ENCODE measurements at places on chromosomes 5 and 9.

DNA sequence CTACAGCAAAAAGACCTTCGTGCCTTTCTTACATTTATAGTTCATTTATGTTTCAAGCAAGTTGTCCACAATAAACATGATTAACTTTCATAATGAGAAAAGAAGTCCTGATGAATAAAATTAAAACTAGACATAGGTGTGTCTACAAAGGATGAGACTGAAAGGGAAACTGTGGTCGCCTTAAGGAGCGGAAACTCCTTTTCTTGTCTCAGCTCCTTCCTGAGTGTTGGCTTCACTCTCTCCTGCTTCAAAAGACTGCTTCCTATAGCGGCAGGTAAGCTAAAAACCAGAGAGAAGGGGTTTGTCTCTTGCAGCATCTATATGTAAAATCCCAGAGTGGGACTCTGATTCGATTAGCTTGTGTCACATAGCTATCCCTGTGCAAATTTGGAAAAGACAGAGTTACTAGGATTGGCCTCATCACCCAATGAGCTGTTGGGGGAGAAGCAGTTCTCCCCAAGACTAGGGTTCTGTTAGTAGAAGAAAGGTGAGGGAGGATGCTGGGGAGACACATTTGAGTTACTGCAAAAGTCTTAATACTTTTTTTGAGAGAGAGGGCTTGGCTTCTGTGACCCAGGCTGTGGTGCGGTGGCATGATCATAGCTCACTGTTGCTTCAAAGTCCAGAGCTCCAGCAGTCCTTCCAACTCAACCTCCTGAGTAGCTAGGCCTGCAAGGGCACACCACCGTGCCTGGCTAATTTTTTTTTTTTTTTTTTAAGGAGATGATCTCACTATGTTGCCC is 16.8 kb upstream of the CTSL start:
- DNase-seq, result no peak

DNA sequence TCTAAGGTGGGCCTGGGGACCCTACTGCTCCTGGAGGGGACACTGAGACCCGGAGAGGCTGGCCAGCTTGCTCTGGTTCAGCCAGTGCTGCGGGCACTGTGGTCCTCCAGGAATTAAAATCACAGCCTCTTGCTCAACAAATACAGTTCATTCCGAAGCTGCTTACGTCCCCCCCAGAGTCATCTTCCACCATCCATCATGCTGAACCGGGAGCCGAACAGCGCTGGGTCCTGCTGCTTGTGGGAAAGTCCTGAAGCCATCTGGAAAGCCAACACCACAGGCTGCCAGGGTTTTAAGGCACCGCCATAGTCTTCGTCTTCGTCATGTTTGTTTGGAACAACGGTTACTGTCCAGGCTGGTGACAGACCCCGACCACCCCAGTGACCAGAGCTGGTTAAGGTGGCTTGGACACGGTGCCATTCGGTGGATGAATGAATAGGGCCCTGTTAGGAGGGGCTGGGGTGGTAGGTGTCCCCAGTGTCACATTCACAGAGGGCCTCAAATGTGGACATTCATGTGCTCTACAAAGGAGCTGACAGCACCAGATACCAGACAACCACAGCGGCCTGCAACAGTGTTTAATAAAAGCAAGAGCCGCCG is 81.6 kb upstream of the PHYKPL start:
- DNase-seq, result no peak

DNA sequence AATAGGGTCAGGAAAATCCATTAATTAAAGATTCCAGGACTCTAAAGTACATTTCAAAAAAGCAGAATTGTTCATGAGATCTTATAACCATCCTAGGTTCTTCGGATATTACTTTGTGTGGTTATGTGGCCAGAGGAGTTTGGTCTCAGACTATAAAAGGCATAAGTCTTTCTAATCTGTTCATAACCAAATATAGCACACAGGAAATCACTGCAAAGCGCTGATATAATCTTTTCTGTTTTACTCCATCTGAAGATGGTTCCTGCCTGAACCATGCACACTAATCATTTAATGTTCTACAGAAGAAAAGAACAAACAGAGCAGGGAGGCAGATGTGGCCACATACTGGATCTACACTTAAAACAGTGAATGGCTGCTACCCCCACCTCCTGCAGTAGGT is 182.8 kb downstream of the SEMA5A start:
- no peak for DNase-seq

DNA sequence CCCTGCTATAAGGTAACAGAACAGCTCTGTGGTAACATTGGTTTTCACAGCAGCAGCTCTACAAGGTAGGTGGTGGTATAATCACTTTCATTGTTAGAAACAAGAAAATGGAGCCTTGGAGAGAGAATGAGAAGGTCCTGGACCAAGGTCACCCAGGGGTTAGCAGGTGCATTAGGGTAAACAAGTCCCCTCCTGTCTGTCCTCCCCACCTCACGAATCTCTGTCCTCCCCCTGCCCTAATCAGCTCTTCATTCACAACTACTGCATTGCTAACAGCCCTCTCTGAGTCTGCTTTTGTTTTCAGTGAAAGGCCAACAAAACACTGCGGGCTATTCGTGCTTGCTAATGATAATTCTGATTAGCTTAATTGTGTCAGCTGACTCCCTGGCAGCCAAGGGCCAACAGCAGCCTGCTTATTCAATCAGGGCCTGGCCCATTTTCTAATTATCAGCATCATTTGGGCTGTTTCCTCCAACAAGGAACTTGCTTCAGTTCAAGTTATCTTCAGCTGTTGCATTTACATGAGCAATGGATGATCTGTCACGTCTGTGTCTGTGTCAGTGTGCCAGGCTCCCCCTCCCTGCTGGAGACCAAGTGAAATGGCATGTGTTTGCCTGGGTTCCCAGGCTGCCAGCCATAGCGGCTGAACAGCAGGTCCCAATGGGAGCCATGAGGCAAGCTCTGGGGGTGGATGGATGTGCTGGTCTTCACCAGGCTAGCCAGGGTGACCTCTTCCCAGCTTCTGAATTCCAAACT is 56.7 kb upstream of the EQTN start:
- DNase-seq, result no peak

- no peak for DNase-seq
Measured at GRCh38 chr9:69411931-69412740, 87.1 kb downstream of the ENTREP1 start.

GRCh38 chr5:6736524-6737042 is 23.4 kb downstream of the TENT4A start:
- no peak for DNase-seq

DNA sequence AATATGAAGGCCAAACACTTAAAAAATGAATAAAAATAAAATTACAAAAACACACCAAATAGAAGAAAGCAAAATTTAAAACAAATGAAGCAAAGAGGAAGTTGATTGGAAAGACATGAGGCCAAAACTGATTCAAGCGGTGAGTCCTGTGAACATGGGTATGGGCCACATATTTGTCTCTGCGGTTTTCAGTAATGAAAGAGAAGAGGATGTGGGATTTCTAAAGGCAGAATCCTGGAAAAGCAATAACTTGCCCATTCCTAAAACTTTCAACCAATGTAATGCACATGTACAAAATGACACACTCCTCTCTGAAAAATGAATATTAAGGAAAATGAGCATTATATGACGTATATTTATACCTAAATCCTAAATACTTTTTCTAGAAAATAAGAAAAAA is 263.7 kb downstream of the SEMA5A start:
- DNase-seq, result no peak

GRCh38 chr5:95730730-95731570 is at the start of gene RHOBTB3:
TSS of gene RHOBTB3 (plus strand) at chr5:95731336. CDS start at chr5:95731683, 347 bp downstream.
- peak; percentile 43 for DNase-seq

- DNase-seq, result no peak
Measured at GRCh38 chr5:170006021-170006420, 25.7 kb upstream of the INSYN2B start.

GRCh38 chr5:91188755-91189154 is 194.4 kb downstream of the ARRDC3 start:
- no peak for DNase-seq

DNA sequence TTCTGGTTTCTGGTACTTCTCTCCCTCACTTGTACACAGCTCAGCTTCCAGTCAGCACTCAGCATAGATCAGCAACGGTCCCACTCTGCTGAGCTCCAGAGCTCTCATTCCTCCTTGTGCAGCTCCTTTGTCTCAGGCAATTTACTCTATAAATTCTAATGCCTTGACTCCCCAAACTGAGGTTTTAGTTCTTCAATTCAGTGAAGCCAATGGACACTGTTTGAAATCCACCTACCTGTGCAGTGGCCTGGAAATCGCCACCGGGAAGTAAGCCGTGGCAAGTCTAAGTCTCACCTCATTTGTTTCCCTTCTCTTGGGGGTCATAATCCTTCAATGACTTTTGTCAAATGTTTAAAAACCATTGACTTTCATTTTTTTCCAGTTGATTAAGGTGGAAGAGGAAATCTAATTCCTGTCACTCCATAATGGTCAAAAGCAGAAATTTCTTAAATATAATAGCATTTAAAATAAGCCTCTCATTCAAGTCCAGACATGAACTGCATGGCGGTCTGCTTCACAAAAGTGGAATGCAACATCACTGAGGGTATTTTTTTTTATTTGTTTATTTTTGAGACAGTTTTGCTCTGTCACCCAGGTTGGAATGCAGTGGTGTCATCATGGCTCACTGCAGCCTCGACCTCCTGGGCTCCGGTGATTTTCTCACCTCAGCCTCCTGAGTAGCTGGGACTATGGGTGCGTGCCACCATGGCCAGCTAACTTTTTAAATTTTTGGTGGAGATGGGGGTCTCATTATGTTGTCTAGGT is 79.6 kb downstream of the C7 start:
- no peak for DNase-seq

GRCh38 chr5:81756016-81756415 is 5.1 kb upstream of the SSBP2 start:
- DNase-seq, result no peak

- no peak for DNase-seq
Measured at GRCh38 chr9:13372510-13372909, 93.0 kb upstream of the MPDZ start.

DNA sequence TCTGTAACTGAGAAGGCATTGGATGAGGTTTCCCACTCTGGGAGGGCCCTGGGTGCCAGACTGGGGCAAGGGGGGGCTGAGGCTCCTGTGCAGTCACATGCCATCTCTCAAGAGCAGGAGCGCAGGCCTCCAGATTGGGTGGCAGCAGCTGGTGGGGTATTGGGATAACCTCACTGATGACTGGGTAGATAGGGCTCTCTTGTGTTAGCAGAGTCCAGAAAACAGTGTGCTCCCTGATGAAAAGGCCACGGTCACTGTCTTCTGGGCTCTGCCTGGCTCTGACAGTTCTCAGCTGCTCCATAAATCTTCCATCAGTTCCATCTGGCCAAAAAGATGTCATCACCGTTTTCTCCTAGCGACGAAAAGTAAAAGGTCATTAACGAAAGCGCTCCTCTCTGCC is 21.8 kb upstream of the NKX2-5 start:
- no peak for DNase-seq

GRCh38 chr5:115414406-115415142 is 118.1 kb upstream of the CCDC112 start:
- DNase-seq, result no peak

DNA sequence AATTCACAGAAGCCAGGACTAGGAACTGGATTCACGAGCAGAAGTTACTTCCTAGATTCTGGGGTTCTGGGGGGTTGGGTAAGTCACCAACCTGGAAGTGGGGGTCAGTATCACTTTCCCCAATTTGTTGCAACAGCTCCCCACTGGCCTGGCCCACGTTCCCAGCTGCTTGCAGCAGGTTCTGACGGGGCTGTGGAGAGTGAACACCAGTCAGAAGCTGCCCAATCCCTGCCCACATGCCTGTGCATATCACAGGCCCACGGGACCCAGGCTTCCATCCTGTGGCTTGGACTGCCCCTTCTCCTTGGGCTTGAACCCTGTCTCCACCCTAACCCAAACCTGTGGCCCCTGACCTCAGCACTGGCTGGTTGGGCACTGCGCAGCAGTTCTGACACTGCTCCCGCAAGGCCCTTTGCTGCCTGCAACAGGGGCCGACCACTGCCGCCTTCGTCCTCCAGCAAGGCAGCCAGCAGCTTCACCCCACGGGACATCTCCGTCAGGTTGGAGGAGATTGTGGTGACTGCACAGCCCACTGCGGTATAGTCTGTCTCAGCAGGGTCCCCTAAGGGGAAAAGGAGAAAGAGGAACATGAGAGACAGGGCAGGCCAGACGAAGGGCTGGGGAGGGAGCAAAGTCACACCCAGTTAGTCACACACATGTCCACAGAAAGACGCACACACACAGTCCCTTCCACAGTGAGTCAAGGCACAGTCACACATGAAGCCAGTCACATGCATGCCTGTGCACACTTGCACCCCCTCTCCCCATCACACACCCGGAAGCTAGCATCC is 13.1 kb downstream of the TLN1 start:
- DNase-seq, result no peak

GRCh38 chr9:104927216-104927911 is 591 bp downstream of the ABCA1 start:
- DNase-seq, result no peak

Data from omental fat pad (tissue), 4 donors.